Cardiac atrium fibroblast (primary cell): ENCODE measurements at places on chromosomes 5 and 9. TPM values are rescaled to one million over a fixed set of nuclear protein-coding genes. Genes with fewer than 3 reads are reported as not detected.

Gene LECT2
- not detected in 2 replicates for total RNA-seq

Gene IL33
- 148 and 185 TPM in 2 replicates for total RNA-seq

Gene SPATA31C1
- total RNA-seq = not detected in 2 replicates

Gene CBY3
- total RNA-seq = not detected in 2 replicates

Gene PRLR
- 0.81 TPM in 1 of 2 replicates, not detected in the other for total RNA-seq

Gene AQP3
- total RNA-seq = 0.36 and 2.6 TPM in 2 replicates

Gene GPR150
- 0.54 TPM in 1 of 2 replicates, not detected in the other for total RNA-seq

Gene PCDHB2
- 0.90 and 1.3 TPM in 2 replicates for total RNA-seq

Gene NOXA1
- total RNA-seq = 0.16 TPM in 1 of 2 replicates, not detected in the other

Gene ARHGEF37
- total RNA-seq = 6.3 and 8.7 TPM in 2 replicates

Gene SPATA6L
- 0.16 TPM in 1 of 2 replicates, not detected in the other for total RNA-seq

Gene IL9
- not detected in 2 replicates for total RNA-seq

Gene FUT7
- total RNA-seq = not detected in 2 replicates

Gene SEMA6A
- 2.0 and 8.9 TPM in 2 replicates for total RNA-seq

Gene SLC26A2
- total RNA-seq = 9.6 and 15.6 TPM in 2 replicates

Gene FGFR4
- 16.4 and 19.8 TPM in 2 replicates for total RNA-seq

Gene ANXA1
- 440 and 441 TPM in 2 replicates for total RNA-seq

Gene ORM2
- not detected in 2 replicates for total RNA-seq

Gene CTSV
- total RNA-seq = 0.18 and 2.4 TPM in 2 replicates

Gene LTC4S
- 9.9 and 13.9 TPM in 2 replicates for total RNA-seq

Gene HK3
- 0.65 TPM in 1 of 2 replicates, not detected in the other for total RNA-seq

Gene SNCAIP
- total RNA-seq = 0.65 TPM in 1 of 2 replicates, not detected in the other

Gene SLC25A2
- total RNA-seq = not detected in 2 replicates

Gene LAMC3
- total RNA-seq = not detected in 2 replicates

Gene ARL14EPL
- total RNA-seq = not detected in 2 replicates

Gene ISL1
- total RNA-seq = 1.6 TPM in 1 of 2 replicates, not detected in the other

Gene CARD9
- under 0.01 and 0.65 TPM in 2 replicates for total RNA-seq

Gene PHYHD1
- 16.2 and 22.2 TPM in 2 replicates for total RNA-seq
